Keratinocyte (primary cell): ENCODE measurements at places on chromosomes 6 and 20. TPM values are rescaled to one million over a fixed set of nuclear protein-coding genes. Genes with fewer than 3 reads are reported as not detected.
A peak's percentile ranks its signal among the peaks of the same experiment; 100 is the strongest.

DNA sequence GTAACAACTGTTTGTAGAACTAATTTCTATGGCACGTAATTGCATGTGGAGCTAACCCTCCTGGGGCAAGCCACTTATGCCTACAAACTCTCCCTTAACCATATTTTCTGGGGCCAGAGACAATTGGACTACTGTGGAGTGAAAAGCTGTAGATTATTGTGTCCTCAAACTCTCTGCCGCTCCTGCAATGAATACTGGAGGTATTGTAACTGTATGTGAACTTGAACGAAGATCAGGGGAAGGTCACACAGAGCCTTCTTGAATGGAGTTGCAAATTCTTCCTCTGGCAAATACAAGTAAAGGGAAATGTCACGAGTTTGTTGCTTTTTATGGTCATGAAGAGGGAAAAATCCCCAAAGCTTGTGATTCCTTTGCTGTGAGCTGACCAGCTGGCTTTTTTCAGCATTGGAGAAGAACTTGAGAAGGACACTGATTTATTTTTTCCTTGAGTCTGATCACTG lies 18.2 kb downstream of the AKAP12 start:
- DNase-seq = no peak
- H3K27me3 ChIP-seq = no peaks in the 10 kb centered on the region
- no peak overlapping the region for H3K4me3 ChIP-seq
- H3K36me3 ChIP-seq = no peaks in the 10 kb centered on the region

The PCIF1 gene
- 5.4 to 12.7 TPM (median 7.0 TPM) in 3 replicates for polyA plus RNA-seq

DNA sequence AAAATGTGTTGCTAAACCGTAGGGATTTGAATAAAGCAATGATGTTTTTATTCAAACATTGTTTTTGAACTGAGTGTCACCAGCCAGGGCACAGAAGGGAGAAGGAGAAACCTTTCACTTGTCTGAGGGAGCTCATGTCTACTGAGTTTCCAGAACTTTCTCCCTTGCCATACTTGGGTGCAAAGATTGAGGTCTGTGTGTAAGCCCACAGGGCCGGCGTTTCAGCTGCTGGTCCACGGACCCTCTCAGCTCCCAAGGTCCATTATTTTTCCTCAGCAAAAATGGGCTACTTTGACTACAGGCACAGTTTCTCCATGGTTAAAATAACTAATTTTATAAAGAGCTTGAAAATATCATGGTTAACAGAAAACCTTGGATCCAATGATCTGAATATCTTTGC lies 32.6 kb downstream of the PSMG4 start:
- H3K4me3 ChIP-seq = no peak overlapping the region
- peaks cover 2% of the 10 kb centered on the region for H3K4me1 ChIP-seq
- no peak overlapping the region for H3K27ac ChIP-seq
- DNase-seq = no peak
- no peaks in the 10 kb centered on the region for H3K27me3 ChIP-seq

DNA sequence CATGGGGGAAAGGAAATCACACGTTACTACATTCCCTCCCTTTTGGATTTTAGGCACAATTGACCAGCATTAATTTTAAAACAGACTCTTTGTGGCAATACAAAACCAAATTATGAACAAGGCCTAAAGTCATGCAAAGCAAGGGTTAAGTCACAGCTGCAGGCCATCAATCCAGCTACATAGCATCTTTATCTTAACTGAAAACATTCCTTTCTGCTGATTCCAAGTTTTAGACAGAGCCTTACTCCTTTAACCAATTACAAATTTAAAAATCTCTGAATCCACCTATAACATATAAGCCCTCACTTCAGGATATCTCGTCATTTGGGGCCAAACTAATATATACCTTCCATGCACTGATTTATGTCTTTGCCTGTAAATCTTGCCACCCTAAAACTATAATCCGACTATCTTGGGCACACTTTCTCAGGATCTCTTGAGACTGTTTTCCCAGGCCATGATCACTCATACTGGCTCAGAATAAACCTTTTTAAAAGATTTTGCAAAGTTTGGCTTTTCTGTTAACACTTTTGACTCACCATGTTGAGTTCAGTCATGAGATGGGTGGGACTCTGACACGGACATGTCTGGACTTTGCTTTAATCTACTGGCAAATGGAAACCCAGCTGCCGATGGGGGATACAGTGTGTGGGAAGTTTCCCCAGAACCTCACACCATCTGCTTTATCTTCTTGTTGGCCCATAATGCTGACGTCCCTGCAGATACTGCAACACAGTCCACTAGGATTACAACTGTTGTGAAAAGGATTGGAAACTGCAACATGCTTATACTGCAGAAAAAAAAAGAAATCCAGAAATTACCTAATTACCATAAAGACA lies 757.0 kb downstream of the PTPRT start:
- H3K4me3 ChIP-seq = no peak overlapping the region
- H3K27me3 ChIP-seq = no peaks in the 10 kb centered on the region
- DNase-seq = no peak
- H3K36me3 ChIP-seq = no peaks in the 10 kb centered on the region
- H3K27ac ChIP-seq = no peak overlapping the region

- no peak for DNase-seq
- H3K4me3 ChIP-seq = no peak overlapping the region
- H3K27ac ChIP-seq = no peak overlapping the region
- H3K36me3 ChIP-seq = no peaks in the 10 kb centered on the region
- no peaks in the 10 kb centered on the region for H3K27me3 ChIP-seq
Measured at GRCh38 chr20:50376179-50376887, 133.8 kb upstream of the PTPN1 start.

- H3K4me3 ChIP-seq = peak overlapping the region; percentile 96
- H3K27me3 ChIP-seq = no peaks in the 10 kb centered on the region
- peaks cover 41% of the 10 kb centered on the region for H3K4me1 ChIP-seq
Measured at GRCh38 chr20:58308680-58309527, 611 bp upstream of the RAB22A start.

The HLA-DRB5 gene
- 0.05 TPM in 1 of 3 replicates, not detected in the others for polyA plus RNA-seq

The RAET1E gene
- polyA plus RNA-seq = 8.4 to 24.9 TPM (median 14.0 TPM) in 3 replicates

GRCh38 chr6:105991561-105992314 lies 94.4 kb upstream of the PRDM1 start:
- peak overlapping the region; percentile 75 for H3K4me3 ChIP-seq
- H3K36me3 ChIP-seq = no peaks in the 10 kb centered on the region
- peaks cover 35% of the 10 kb centered on the region for H3K4me1 ChIP-seq
- no peak for DNase-seq
- no peaks in the 10 kb centered on the region for H3K27me3 ChIP-seq

- no peaks in the 10 kb centered on the region for H3K4me1 ChIP-seq
- no peaks in the 10 kb centered on the region for H3K27me3 ChIP-seq
- H3K36me3 ChIP-seq = peaks cover 2% of the 10 kb centered on the region
- H3K27ac ChIP-seq = no peak overlapping the region
- H3K4me3 ChIP-seq = no peak overlapping the region
Measured at GRCh38 chr6:143485967-143486366, 25.6 kb downstream of the FUCA2 start.

GRCh38 chr20:52060794-52061714 lies 130.5 kb downstream of the ZFP64 start:
- H3K36me3 ChIP-seq = no peaks in the 10 kb centered on the region
- peaks cover 4% of the 10 kb centered on the region for H3K4me1 ChIP-seq
- H3K27me3 ChIP-seq = no peaks in the 10 kb centered on the region

The OPRM1 gene
- polyA plus RNA-seq = not detected in 3 replicates

DNA sequence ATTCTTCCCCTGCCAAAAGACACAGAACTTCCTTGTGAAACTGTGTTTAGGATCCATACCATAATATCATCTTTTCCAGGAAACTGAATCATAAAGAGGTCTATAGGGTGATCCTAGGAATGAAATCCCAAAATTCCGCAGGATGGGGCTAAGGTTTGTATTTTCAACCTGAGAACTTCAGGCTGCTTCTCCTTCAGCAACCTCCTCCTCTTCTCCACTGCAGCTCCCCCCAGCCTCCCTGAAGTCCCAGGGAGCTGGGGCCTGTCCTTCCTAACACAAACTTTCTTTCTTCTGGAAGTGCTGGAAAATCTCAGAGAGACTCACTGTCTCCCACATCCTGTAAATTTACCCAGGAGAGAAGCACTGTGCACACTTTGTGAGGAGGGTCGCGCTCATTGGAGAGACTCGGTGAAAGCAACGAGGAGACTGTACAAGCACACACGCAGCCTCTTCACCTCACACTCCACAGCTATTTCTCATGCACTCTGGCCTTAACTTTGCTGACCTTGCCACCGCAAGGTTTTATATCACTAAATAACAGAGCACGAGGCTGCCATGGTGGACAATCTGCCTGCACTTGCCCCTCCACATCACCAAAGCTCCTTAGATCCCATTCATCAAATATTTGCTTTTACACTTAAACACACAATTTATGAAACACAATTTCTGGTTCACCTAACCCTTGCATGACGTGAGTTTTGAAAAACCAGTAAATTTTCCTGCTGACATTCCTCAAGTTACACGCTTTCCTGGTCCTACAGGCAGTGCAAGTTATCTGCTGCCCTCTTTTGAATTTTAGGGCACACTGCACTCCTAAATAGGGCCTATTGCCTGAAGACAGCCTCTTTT lies 14.3 kb downstream of the ID4 start:
- no peaks in the 10 kb centered on the region for H3K27me3 ChIP-seq
- H3K27ac ChIP-seq = no peak overlapping the region
- no peak for DNase-seq
- H3K4me3 ChIP-seq = no peak overlapping the region

DNA sequence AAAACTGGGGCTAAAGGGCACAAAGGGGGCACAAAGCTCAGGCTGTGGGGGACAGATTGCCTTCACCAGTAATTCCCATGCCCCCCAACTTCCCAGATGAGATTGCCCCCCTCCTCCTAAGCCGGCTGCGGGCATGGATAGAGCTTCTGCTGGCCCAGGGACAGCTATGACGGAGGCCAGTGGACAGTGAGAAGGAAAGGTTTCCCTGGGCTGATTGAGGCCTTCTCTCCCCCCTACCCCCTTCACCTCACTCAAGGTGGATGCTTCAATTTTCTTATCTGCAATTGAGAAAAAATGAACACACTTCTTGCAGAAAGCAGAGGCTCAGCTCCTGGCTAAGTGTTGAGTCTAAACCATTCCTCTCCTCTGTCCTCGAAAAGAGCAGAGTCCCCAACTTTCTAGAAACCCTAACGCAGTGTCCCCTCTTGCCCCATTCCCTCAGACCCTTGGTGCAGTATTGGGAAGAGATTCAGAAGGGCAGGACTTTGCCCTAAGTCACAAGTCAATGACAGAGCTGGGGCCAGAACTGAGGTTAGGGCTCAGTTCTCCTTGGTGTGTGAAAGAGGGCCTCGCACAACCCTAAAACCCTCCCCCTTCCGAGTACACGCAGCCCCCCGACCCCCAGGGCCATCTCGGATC lies 808 bp downstream of the SDC4 start:
- peaks cover 16% of the 10 kb centered on the region for H3K36me3 ChIP-seq
- peak overlapping the region; percentile 92 for H3K4me3 ChIP-seq
- H3K27me3 ChIP-seq = no peaks in the 10 kb centered on the region
- no peak for DNase-seq
- H3K27ac ChIP-seq = peak overlapping the region; percentile 98

- H3K27ac ChIP-seq = no peak overlapping the region
- H3K27me3 ChIP-seq = no peaks in the 10 kb centered on the region
- no peaks in the 10 kb centered on the region for H3K36me3 ChIP-seq
- no peak for DNase-seq
- H3K4me1 ChIP-seq = no peaks in the 10 kb centered on the region
Measured at GRCh38 chr6:23478312-23478711, 647.7 kb upstream of the NRSN1 start.

GRCh38 chr6:98835149-98836024 lies 1.0 kb downstream of the POU3F2 start:
- H3K27me3 ChIP-seq = peaks cover 85% of the 10 kb centered on the region
- DNase-seq = no peak

DNA sequence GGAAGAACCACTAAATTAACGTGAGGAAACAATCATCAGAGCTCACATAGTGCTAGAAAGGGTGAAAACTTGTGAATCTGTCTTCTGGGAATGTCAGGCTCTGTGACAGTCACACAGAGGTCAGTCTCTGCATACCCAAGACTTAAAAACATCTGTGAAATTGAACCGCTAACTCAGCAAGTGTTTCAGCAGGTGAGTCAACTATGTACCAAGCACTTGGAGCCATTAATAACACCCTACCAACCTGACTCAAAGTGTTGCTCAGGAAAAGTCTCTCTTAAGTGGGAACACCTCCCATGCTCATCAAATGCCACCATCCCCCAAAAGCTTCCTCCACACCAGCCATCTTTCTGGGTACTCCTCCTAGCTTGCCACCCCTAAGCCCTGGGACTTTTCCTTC lies 92.3 kb upstream of the CARMIL1 start:
- no peaks in the 10 kb centered on the region for H3K36me3 ChIP-seq
- peaks cover 2% of the 10 kb centered on the region for H3K4me1 ChIP-seq
- no peak overlapping the region for H3K4me3 ChIP-seq
- no peak for DNase-seq
- H3K27ac ChIP-seq = no peak overlapping the region

GRCh38 chr6:30091577-30092381 lies 16.2 kb upstream of the RNF39 start:
- H3K27ac ChIP-seq = peak overlapping the region; percentile 27
- H3K36me3 ChIP-seq = no peaks in the 10 kb centered on the region
- peaks cover 24% of the 10 kb centered on the region for H3K4me1 ChIP-seq
- DNase-seq = no peak
